MG63 (cell line): ENCODE measurements at places on chromosomes 11 and 22. TPM values are rescaled to one million over a fixed set of nuclear protein-coding genes. Genes with fewer than 3 reads are reported as not detected.

Gene DGAT2
- 8.6 and 10.3 TPM in 2 replicates for total RNA-seq

Gene NEFH
- total RNA-seq = not detected in 2 replicates

Gene GLYAT
- total RNA-seq = not detected in 2 replicates

Gene YDJC
- 70.3 and 78.4 TPM in 2 replicates for total RNA-seq

Gene NRIP3
- total RNA-seq = 11.1 and 12.7 TPM in 2 replicates

GRCh38 chr22:47445212-47445611 lies 682.8 kb downstream of the TBC1D22A start:
- no peak for DNase-seq

DNA sequence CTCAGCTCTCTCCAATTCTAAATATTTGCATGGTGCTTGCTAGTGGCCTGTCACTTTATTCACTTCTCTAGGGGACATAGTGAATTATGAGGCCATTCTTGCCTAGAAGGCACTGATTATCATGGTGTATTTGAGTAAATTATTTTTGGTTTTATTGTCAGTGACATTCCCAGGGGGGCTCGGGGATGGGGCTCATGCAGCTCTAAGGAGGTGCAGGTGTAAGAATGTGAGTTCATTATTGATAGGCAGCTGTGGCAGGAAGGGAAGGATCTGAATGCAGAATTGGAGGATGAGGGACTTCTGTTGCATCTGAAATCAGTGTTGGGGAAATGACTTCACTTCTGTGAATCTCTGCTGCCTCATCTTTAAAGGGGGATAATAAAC lies 53.7 kb upstream of the OR4B1 start:
- DNase-seq = no peak

- DNase-seq = no peak
Measured at GRCh38 chr11:11971906-11972547, 36.4 kb downstream of the DKK3 start.

GRCh38 chr11:64790205-64791095 lies 12.1 kb upstream of the SF1 start:
- no peak for DNase-seq

DNA sequence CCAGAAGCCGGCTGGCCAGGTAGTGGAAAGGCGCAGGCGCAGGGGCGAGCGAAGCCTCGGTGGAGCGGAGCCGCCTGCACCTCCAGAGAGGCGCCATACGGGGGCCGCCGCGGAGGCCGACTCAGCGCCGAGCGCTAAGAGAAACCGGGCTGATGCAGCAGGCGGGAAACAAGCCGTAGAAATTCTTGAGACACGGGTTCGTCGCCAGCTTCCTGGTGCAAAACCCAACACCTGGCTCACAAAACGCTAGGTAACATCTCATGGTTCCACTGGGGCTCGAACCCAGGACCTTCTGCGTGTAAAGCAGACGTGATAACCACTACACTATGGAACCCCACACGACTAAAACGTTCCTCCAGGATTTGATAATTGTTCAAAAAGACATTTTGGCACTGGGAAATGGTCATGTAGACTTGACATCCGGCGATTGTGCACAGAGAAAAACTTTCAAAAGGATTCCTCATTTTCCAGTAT lies 39.1 kb downstream of the OR4D9 start:
- DNase-seq = peak; percentile 95

- no peak for DNase-seq
Measured at GRCh38 chr22:50294319-50294656, 13.2 kb downstream of the PLXNB2 start.

DNA sequence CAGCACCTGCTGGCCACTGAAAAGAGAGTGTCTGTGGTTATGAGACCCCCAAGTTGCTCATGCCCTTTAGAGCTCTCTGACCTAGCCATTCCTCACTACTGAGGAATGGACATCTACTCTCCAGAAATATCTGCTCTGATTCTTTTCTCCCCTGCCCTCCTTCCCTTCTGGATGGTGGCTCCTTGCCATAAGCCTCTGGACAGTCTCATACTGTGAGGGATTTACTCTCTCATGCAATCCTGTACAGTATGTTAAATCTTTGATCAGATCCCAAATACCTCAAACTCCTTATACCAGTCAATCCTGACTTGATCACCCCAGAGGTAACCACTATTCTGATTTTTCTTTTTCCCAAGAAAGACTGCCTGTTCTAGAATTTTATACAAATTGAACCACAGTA lies 80.7 kb downstream of the ARHGAP20 start:
- DNase-seq = peak; percentile 12

GRCh38 chr11:32538804-32539203 lies 44.8 kb upstream of the EIF3M start:
- DNase-seq = no peak

GRCh38 chr11:130666781-130667251 lies 218.4 kb downstream of the ADAMTS15 start:
- no peak for DNase-seq

- no peak for DNase-seq
Measured at GRCh38 chr22:48696371-48696770, 1131.3 kb downstream of the BRD1 start.

GRCh38 chr11:65150509-65151299 lies 16.4 kb upstream of the SYVN1 start:
- DNase-seq = peak; percentile 76
